ENCODE measurements at places on chromosomes 5 and 9.

GRCh38 chr9:135724186-135724787 is 22.3 kb downstream of the KCNT1 start:
- DNase-seq = no peak

DNA sequence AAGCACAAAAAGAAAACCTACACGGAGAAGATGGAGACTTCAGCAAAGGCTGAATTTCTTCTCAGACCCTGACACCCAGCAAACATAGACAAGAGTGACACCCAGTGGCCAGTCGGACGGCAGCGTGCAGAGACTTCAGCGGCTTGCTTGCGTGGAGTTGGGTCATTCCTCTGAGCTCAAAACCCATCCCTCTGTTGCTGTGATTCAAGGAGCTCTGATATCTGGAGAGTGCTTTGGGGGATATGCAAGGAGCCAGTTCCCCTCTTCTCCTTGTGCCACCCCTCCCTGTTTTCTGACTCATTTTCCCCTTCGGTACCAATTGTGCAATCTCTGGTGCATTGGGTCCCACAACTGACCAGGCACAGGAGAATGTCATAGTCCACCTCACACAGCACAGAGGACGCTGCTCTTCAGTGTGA is 27.5 kb downstream of the SH3TC2 start:
- peak; percentile 58 for DNase-seq

GRCh38 chr5:172999372-172999973 is 15.9 kb downstream of the ATP6V0E1 start:
- DNase-seq = no peak

DNA sequence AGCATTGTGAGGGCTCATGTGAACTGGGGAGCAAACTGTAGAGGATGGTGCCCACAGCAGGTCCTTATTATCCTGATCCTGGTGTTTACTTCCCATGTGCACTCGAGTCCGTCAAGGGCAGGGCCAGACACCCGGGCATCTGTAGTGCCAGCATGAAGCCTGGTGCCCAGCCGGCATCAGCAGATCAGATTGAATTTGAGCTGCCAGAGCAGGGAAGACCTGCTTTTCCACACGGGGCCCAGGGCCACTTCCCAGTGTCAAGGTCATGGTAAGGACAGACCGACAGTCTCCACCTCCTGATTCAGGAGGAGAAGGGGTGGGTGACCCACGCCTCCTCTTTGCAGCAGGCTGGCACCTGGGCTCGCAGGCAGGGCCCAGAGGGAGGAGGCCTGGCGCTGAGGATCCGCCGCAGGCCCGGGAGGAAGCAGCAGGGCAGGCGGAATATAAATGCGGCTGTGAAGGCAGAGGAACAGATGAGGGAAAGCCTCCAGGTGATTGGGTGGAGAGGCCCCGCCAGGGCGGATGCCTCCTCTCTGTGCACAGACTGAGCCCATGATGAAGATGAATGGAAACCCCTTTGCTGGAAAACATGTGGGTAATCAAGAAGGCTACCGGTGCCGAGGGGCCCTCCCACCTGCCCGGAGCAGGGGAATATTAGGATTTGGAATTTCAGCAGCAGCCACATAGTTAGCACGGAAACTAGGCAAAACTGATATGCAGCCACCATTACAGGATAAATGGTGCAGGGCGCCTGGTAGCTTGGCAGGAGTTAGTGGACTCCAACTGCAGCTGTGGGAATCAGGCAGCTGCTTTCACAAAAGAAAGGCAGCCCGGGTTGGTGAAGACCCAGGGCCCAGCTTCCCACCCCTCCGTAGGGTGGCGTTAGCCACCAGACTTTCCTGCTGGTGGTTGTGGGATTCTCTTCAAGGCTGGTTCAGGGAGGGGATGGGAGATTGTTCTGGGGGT is 114.9 kb downstream of the GAPVD1 start:
- no peak for DNase-seq

GRCh38 chr9:96320749-96321280 is 18.8 kb upstream of the HSD17B3 start:
- no peak for DNase-seq

DNA sequence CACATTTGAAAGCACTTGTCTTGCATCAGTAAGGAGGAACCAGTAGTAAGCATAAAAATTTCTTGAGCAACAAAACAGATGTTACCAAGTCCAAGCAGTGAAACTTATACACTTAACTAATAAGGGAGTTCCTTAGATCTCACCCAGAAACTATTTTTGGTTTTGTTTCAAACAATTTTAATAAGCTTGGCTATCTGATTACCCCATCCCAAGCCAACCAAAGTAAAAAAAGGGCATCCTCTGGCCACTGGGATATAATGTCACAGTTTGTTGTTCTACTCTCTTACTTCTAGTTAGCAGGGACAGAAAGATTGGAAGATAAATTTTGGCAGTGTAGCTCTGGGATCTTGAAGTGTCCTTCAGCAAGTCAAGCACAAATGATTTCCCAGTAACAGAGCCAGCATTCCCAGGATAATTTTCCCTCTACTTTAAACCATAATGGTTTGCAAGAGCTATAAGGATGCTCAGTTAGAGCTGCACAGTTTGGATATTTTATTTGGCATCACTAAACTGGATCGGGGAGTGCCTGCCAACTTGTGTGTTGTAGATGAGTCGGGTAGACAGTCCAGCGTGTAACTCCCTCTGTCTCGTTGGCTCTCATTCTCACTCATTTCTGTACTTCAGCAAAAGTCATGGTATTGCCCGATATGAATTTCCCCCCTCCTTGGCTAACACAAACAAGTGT is 161.9 kb upstream of the HMHB1 start:
- no peak for DNase-seq

- no peak for DNase-seq
Measured at GRCh38 chr9:134209731-134210311, 45.5 kb upstream of the RNU6ATAC start.

DNA sequence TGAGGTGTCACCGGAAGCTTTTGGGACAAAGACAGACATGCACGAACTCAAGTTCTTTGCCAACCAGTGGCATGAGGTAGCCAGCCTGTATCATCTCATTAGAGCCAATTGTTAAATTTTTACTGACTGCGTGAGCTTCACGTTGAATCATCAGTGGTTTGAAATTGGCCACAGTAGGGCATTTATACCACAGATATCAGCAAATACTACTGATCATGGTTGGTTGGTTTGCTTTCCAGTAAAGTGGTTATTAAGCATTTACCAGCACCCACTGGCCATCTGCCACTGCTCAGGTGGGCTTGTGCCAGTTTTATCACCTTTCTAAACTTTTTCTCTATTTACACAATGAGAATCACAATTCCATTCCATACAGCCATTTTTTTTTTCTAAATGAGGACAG is 28.4 kb upstream of the SHC3 start:
- no peak for DNase-seq

Measured in CD4-positive, alpha-beta T cell treated with Interleukin-6 at 100 ng/mL for 8 hours (primary cell).